Activated CD4-positive, alpha-beta T cell treated with anti-CD3 and anti-CD28 coated beads, Interleukin-2, amount 50 U/mL, for 16 hours (primary cell): ENCODE measurements at places on chromosomes 1 and 21.

GRCh38 chr1:89516055-89516454, 8.6 kb upstream of the LRRC8B start:
- DNase-seq: no peak

- no peak for DNase-seq
These were observed 2.2 kb downstream of the GUCA2B start for GRCh38 chr1:42155362-42155761.

GRCh38 chr21:40768056-40768455, 78.9 kb downstream of the DSCAM start:
- no peak for DNase-seq

DNA sequence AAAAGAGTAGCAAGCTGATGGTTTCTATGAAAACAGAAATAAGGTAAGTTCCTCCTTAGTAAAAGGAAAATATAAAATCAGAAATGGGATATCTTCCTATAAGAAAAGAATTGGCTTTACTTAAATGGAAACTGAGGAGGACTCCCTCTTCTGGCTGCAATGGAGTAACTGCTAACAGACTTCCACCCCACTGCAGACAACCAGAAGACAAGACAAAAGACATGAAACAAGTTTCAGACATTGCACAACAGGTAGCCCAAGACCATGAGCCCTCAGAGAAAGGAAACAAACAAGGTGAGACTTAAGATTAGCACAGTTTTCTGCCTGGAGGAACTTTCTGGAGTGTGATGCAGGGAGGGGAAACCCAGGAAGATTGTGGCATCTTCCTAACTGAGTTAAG, 17.0 kb upstream of the OLFML2B start:
- peak; percentile 10 for DNase-seq
